ENCODE measurements at places on chromosomes 12 and 14.

- no peaks in the 10 kb centered on the region for H3K4me1 ChIP-seq
- H3K36me3 ChIP-seq = no peaks in the 10 kb centered on the region
- H3K27ac ChIP-seq = no peak overlapping the region
- no peak overlapping the region for H3K4me3 ChIP-seq
- no peak for DNase-seq
Measured at GRCh38 chr12:16300122-16300521, 22.6 kb upstream of the SLC15A5 start.

DNA sequence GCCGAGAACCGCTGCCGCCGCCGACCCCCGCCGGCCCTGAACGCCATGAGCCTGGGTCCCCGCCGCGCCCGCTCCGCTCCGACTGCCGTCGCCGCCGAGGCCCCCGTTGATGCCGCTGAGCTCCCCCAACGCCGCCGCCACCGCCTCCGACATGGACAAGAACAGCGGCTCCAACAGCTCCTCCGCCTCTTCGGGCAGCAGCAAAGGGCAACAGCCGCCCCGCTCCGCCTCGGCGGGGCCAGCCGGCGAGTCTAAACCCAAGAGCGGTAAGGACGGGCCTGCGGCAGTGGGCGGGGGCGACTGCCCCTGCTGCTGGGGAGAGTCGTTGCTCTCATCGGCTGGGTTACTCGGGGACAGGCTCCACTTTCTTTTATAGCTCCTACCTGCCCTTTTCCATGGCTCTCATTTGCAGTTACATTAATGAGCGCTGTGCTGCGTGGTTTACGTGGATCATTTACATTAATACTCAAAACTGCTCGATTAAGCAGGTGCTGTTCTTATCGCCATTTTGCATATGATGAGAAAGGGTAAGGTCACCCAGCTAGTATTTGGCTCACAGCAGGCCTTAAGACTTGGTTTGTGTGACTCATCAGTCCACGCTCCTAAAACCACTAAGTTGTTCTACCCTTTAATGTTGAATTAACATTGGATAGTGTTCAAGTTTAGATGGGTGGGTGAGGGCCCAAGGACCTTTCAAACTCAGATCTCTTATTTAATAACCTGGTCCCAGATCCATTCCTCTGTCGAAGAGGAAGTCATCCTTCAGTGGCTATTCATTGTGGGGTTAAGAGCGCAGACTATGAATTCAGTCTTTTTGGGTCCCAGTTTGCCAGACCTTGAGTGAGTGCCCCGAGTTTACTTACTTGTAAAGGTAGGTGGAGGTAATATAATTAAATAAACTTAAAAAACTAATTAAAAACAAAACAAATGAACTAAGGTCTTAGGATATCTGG is 823 bp downstream of the RNF10 start:
- H3K27me3 ChIP-seq = no peaks in the 10 kb centered on the region
- H3K4me3 ChIP-seq = peak overlapping the region; percentile 99
- no peaks in the 10 kb centered on the region for H3K36me3 ChIP-seq
- no peak for DNase-seq

DNA sequence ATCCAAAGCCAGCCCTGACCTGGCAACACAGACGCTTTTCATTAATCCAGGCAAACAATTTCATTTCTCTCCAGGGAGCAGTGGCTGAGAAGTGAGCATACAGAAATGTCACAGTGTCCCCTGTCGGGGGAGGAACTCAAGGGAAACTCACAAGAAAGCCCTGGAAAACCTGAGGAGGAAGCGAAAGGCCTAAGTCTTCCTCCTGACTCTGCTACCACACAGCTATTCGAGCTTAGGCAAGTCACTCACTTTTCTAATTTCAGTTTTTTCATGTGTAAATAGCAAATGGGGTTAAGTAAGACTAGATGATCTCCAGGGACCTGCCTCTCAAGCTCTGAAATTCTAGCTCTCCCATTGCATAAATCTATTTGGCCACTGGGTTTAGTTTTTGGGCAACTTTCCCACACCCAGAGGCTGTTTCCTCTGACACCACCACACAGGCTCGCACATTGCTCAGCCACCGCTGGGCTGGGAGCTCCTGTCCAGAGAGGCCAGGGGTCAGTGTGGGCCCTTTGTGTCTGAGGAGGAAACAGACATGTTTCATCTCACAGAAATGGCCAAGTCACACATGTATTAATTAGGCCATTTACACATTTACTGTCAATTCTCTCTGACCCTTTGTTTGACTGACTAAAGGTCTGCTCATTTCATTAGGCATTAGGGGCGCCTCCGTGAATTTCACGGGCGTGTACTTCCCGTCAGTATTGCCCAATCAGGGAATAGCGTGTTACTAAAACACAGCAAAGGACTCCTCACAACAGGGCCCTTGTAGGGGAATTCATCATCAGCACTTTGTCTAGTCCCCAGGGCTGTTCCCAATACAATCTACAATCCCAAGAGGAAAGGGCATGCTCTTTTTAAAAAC is 9.8 kb upstream of the PNMA1 start:
- H3K27ac ChIP-seq = no peak overlapping the region
- peaks cover 23% of the 10 kb centered on the region for H3K4me1 ChIP-seq
- H3K4me3 ChIP-seq = no peak overlapping the region
- H3K36me3 ChIP-seq = no peaks in the 10 kb centered on the region
- DNase-seq = no peak

DNA sequence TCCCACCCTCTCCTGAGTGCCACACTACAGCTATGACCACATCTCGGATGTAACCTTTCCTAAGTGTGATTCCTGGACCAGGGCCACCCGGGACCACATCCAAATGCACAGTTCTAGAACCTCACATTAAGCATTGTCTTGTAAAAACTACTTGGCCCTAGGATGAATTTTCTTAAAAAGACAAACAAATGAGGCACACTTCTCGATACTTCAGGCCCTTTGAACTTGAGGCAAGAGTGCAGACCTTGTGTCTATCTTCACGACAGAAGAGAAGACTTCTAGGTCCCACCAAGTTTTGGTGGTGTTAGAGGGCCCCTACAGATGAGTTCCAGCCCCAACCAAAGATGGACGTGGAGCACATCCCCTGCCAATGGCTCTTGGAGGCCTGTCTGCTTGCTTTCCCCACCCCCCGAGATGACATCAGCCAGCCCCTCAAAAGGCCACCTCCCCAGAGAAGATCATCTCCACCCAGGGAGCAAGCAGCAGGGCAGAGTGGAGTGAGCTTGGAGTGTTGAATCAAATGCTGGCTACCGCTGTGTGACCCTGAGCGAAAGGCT is 9.3 kb downstream of the ISCU start:
- no peaks in the 10 kb centered on the region for H3K27me3 ChIP-seq
- no peaks in the 10 kb centered on the region for H3K4me1 ChIP-seq
- H3K36me3 ChIP-seq = peaks cover 28% of the 10 kb centered on the region
- no peak for DNase-seq
- H3K27ac ChIP-seq = no peak overlapping the region

DNA sequence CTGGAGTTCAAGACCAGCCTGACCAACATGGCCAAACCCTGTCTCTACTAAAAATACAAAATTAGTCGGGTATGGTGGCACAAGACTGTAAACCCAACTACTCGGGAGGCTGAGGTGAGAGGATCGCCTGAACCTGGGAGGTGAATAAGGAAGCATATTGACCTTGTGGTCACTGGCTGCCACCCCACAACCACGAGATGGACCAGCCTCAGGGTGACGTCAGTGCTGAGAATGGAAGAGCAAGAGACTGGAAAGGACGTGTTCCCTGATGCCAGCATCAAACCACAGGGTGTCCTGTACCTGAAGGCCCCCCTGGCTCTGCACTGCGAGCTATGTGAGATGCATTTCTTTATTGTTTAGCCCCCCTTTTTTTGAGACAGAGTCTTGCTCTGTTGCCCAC is 45.9 kb upstream of the BDKRB2 start:
- H3K27ac ChIP-seq = no peak overlapping the region
- no peak overlapping the region for H3K4me3 ChIP-seq
- no peak for DNase-seq
- H3K36me3 ChIP-seq = no peaks in the 10 kb centered on the region

DNA sequence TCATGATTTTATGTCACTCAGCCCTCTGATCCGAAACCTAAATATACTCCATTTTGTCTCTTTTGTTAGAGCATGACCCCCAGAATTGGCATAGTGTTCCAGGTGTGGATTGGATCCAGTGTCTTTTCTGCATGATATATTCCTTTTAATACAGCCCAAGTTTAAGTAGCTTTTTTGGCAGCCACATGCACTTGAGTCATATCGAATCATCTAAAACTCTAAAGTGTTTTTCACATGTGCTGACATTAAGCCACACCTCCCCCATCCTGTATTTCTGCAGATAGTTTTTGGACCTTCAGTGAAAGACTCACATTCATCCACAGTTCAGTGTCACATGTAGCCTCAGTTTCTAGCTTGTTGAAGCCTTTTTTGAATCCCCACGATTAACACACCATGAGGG is 30.6 kb downstream of the BORCS5 start:
- no peak for DNase-seq
- no peaks in the 10 kb centered on the region for H3K27me3 ChIP-seq
- no peak overlapping the region for H3K27ac ChIP-seq
- H3K4me3 ChIP-seq = no peak overlapping the region
- peaks cover 6% of the 10 kb centered on the region for H3K4me1 ChIP-seq

GRCh38 chr12:57239587-57240065 is 10.1 kb downstream of the SHMT2 start:
- H3K4me3 ChIP-seq = peak overlapping the region; percentile 44
- no peak for DNase-seq
- H3K27me3 ChIP-seq = peaks cover 74% of the 10 kb centered on the region
- no peaks in the 10 kb centered on the region for H3K36me3 ChIP-seq

GRCh38 chr12:20577054-20577453 is 118.1 kb upstream of the SLCO1C1 start:
- H3K36me3 ChIP-seq = no peaks in the 10 kb centered on the region
- peaks cover 1% of the 10 kb centered on the region for H3K27me3 ChIP-seq
- DNase-seq = no peak
- no peak overlapping the region for H3K4me3 ChIP-seq
- no peak overlapping the region for H3K27ac ChIP-seq

DNA sequence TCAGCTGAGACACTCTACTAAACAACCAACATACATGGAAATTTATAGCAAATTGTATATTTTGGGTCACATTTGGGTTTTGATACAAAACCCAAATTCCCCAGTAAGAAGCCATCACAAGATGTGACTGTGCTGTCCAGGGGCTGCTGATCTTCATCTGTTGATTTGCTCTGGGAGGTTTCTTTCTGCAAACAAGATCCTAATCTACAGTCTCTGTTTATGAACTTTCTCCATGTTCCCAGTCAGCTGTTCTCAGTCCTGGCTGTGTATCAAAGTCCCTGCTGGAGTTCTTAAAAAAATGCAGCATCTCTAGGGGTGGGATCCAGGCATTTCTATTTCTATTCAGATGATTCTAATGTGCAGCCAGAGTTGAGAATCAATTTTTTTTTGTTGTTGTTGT is 85.1 kb downstream of the ATP23 start:
- H3K4me3 ChIP-seq = no peak overlapping the region
- H3K27ac ChIP-seq = no peak overlapping the region
- H3K4me1 ChIP-seq = no peaks in the 10 kb centered on the region
- no peaks in the 10 kb centered on the region for H3K27me3 ChIP-seq

All from H1 (cell line).